T-cell (primary cell): ENCODE measurements at places on chromosomes 7 and 10.

GRCh38 chr7:3254718-3255117 is 46.3 kb upstream of the SDK1 start:
- DNase-seq: no peak

DNA sequence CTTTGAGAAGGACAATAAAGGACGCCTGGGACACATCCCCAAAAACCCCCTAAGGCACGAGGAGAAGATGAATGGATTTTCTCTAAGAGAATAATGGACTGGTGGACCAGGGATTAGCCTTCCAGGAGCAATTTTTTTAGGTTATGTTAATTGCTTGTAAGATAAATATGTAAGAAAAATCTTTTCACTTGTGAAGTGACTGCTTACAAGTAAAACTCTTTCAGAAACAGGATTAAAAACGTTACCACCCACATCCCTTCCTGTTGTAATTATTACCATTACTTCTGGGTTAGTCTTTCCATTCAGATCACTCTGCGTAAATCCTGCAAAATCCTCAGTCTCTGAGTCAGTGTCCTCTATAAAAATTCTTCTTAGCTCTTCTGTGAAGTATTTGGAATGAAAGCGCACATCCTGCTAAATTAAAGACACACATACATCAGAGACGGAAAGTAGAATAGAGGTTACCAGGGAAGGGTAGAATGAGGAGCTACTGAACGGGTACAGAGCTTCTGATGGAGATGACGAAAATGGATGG is 34.3 kb downstream of the CDCA7L start:
- no peak for DNase-seq

DNA sequence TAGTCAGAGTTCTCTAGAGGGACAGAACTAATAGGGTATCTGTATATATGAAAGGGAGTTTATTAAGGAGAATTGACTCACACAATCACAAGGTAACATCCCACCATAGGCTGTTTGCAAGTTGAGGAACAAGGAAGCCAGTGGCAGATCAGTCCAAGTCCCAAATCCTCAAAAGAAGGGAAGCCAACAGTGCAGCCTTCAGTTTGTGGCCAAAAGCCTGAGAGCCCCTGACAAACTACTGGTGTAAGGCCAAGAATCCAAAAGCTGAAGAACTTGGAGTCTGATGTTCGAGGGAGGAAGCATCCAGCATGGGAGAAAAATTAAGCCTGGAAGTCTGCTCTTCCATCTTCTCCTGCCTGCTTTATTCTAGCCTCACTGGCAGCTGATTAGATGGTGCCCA is 1107.2 kb upstream of the CELF2 start:
- no peak for DNase-seq

DNA sequence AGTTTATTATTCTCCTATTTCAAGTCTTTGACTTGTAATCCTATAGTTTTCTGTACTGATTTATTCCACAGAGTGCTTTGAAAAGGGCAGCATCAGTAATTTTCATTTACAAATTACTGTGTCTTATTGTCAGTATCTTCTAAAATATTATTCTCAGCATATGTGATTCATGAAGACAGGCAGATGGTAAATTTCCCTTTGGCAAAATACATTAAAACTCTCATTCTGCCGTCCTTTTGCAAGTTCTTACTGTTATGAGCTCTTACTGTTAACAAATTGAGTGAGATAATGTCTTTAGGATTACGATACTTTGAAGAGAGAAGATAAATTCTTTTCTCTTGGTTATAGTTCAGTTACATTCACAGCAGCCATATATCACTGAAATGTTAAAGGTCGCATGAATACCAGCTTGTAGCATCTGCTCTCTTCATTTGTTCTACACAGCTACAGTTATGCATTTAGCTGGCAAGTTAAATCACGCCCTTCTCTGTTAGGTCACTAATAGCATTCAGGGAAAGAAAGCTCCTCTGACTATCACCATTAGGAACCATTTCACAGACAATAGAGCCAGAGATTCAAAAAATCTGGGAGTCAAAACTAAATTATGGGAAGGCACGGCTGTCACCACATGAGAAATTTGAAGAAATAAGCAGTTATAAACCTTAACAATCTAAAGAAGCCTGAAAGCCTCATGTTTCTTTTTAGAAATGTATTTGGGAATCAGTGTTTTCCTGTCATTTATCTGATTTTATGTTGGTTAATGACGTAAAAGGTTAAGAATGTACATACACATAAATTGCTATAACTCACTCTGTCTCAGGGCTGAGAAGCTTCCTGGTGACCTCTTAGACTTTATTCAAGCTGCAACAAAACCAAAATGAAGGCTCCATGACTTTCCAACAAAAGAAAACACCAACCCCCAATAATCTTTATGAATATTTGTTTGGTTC is 109.6 kb upstream of the SP4 start:
- DNase-seq: no peak

- no peak for DNase-seq
Measured at GRCh38 chr10:131723297-131724168, 177.3 kb upstream of the PPP2R2D start.

GRCh38 chr10:101267290-101267680 is 38.0 kb upstream of the LBX1 start:
- DNase-seq: no peak

- DNase-seq: no peak
Measured at GRCh38 chr10:61452655-61453641, at the start of gene TMEM26. Gene TMEM26, minus strand, starts transcription at chr10:61453381. Its CDS starts 300 bp downstream, at chr10:61453081.

DNA sequence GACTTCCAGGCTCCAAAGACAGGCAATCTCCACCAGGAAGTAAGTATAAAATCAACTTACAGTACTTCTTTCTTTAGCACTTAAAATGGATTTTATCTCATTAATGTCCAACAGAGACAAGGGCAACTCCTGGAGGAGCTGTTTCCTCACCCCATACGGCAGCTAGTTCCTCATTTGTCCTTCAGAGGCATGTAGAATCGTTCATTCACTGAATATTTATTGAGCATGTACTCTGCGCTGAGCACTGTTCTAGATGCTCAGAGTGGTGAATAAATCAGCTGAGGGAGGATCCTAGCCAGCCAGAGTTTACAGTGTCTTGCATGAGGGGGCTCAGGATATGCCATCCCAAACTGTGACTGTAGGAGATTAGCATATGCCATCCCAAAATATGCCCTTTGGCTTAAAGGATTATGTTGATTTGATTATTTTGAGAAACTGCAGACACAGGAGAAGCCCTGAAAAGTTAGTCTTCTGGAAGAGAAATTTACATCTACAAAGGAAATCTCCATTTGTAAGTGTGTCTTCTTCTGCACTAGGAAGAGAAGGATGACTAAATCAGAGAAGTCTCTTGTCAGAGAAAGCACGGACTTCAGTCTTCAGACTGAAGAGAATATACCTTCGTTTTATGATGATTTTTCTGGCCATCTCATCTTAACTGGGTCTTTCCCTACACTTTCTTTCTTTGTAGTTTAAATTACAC is 66.9 kb downstream of the BAMBI start:
- no peak for DNase-seq

DNA sequence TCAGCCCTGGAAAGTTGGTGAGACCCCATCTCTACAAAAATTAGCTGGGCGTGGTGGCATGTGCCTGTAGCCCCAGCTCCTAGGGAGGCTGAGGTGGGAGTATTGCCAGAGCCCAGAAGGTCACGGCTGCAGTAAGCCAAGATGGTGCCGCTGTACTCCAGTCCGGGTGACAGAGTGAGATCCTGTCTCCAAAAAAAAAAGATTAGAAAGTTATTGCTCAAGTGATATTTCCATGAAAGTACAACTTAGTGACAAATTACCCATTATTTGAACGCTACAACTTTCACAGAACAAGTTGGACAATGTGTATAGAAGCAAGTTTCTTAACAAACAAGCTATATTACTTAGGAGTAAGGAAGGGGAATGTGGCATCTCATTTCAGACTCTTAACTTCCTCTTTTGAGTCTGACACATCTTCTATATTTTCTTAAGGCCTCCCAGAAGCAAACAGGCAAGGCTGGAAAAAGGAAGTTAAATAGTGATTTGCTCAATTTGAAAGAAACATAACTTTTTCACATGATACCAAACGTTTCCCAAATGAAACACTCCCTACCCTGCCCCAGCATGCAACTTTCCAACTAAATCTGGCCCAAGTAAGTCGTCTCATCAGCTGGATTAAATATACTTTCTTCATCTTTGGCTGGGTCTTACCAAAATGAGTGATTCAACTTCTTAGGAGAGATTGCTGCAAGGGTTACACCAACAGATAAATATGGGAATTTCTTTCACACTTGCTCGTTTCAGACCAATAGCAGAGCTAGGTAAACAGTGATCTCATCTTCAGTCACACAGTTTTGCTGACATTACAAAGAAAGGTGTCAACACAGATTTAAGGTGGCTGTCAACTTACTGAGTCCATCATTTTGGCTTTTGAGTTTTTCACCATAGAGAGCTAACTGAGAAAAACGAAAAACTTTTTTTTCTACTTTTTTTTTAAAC is 66.3 kb upstream of the KLF6 start:
- DNase-seq: no peak

- DNase-seq: no peak
Measured at GRCh38 chr7:130789436-130789835, 55.4 kb upstream of the KLF14 start.

DNA sequence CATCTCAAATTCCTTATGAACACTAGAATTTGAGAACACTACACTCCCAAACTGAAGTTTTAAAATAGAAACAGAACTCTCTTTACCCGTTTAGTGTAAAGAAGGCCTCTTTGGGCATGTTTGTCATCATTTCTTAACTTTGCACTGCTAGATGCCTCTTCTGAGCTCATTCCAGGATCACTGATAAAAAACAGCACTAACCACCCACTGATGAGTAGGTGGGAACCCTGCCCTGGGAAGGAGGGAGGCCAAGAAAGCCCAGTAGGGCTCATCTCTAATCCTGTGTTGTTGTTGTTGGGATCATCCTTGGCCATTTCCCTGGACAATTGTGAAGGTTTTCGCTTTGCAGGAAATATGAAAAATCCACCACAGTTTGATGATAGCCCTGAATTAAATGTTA is 68.2 kb downstream of the CUBN start:
- DNase-seq: no peak

- no peak for DNase-seq
Measured at GRCh38 chr10:11610166-11610825, 1.2 kb downstream of the USP6NL start.

DNA sequence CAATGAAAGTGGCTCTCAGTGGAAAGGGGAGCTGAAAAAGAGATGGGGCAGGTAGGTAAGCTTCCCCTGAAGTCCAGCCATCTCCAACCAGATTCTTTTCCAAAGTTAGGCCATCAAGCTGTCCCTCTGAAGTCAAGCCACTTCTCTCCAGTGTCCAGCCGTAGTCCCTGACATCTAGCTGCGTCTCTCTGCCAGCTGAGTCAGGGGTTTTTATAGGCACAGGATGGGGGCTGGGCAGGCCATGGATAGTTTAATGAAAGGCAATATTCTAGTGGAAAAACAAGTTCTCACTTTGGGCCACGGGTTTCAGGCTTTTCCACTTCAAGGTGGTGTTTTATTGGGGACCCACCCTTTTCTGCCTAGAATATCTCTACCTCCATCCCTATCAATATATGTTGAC is 36.8 kb downstream of the AVL9 start:
- DNase-seq: no peak

DNA sequence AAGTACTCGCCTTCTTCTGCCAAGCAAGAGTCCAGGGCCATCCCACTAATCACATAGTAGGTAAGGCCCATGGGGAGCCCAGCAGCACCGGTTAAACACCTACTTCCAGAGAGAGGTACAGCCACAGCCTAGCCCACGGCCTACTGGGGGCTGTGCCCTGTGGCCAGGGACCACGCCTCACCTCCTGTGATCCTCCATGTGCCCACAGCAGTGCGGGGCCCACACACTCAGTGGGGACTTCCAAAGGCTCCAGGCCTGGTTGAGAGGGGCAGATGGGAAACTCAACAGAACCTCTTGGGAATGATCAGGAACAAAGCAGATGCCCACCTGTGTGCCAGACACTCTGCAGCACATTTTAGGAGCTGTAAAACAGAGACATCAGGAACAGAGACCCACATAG is 19.7 kb downstream of the AFAP1L2 start:
- no peak for DNase-seq

DNA sequence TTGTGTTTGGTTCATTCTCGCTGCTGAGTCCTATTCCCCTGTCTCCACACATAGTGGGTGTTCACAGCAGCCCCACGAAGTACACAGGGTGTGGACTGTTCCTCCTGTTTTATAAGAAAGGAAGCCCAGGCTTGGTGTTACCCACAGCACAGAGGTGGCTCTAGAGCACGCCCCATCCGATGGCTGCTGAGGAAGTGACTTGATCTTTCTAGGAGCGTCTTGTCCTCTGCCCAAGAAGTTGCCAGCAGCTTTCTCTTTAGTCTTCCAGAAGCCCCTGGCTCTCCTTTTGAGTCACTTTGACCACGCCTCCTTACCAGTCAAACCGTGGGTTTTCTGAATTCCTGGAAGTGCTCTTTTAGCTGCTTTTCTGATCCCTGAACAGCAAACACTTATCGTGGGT is 94.0 kb downstream of the GRK5 start:
- peak; percentile 69 for DNase-seq

- no peak for DNase-seq
Measured at GRCh38 chr7:1438821-1439220, 20.4 kb downstream of the MICALL2 start.
